Muscle of back (tissue), 13 donors: ENCODE measurements at places on chromosomes 4 and X.

GRCh38 chr4:35182451-35182850, 1061.9 kb downstream of the ARAP2 start:
- no peak for DNase-seq

DNA sequence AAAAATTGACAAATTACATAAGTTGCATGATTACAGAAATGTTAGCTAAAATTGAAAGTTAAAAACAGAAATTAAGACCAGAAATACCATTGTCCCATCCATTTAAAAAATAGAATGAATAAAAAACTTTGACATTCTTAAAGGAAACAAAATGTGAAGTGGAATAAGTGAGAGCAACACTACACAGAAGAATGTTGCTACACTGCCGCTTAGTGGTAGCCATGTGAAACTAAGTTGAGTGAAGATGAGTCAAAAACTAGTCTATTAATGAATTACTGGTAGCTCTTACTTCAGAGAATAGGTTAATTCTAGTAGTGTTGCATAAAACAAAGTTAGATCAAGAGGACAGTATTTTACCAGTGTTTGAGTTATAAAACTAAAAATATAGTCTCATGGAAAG, 571.0 kb upstream of the KLHL4 start:
- DNase-seq, result peak; percentile 2

GRCh38 chr4:70623323-70623722, 5.2 kb upstream of the ENAM start:
- DNase-seq, result no peak

DNA sequence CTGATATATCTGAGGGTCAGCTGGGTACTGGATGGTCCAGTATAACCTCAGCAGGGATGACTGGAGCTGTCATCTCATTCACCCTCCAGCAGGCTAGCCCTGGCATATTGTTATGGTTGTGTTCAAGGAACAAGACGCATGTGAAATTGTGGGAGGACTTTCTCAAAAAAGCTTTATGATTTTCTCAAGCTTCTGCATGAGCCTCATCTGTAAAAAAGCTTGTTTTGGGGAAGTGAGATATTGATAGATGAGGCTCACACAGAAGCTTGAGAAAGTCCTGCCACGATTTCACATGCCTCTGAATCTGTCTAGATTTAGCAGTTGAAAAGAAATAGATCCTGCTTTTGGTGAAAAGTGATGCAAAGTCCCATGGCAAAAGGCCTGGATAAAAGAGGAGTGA, 93.4 kb downstream of the SPCS3 start:
- no peak for DNase-seq

- DNase-seq, result no peak
Observed at GRCh38 chrX:6898371-6898770, 249.1 kb upstream of the STS start.

DNA sequence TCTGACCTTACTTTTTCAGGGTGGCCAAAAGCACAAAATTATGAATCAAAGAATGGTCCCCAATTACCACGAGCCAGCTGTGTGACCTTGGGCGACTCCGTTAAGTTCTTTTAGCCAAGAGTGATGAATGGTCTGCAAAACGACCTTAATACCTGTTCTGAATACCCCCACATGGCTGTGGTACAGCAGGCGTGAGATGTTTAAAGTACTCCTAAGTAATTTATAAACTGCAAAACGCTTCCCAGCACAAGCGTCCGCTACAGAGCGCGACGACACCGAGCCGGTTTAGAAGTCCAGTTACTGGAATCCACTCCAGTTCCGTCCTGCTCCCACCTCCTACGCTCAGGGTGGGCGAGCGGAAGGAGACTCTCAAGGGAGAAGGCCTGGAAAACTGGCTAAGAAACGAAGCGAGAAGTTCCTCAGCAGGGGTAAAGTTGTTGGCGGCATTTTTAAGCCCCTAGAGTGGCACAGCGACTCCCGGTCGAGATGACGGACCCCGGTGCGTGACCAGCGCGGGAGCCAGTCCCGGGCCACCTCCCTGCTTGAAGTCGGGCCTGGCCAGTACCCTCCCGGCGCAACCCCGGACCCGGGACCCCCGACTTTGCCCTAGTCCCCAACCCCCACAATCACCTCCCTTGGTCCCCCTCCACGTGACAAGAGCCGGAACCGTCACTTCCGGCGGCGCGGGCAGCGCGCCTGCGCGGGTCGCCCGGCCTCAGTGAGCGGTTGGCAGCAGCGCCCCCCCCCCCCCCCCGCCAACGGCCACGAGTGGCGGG, 659 bp upstream of the BMP2K start:
- peak; percentile 92 for DNase-seq

- DNase-seq, result no peak
Observed at GRCh38 chrX:46611658-46612362, 38.2 kb downstream of the CHST7 start.

DNA sequence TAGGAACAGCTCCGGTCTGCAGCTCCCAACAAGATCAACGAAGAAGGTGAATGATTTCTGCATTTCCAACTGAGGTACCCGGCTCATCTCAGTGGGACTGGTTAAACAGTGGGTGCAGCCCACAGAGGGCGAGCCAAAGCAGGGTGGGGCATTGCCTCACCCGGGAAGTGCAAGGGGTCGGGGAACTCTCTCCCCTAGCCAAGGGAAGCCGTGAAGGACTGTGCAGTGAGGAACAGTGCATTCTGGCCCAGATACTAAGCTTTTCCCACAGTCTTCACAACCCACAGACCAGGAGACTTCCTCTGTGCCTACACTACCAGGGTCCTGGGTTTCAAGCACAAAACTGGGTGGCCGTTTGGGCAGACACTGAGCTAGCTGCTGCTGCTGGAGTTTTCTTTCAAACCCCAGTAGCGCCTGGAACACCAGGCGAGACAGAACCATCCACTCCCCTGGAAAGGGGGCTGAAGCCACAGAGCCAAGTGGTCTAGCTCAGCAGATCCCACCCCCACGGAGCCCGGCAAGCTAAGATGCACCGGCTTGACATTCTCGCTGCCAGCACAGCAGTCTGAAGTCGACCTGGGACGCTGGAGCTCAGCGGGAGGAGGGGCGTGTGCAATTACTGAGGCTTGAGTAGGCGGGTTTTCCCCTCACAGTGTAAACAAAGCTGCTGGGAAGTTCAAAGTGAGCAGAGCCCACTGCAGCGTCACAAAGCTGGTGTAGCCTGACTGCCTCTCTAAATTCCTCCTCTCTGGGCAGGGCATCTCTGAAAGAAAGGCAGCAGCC, 84.6 kb downstream of the THOC2 start:
- peak; percentile 3 for DNase-seq

- DNase-seq, result no peak
Observed at GRCh38 chrX:39682778-39683177, 415.0 kb downstream of the BCOR start.

- no peak for DNase-seq
Observed at GRCh38 chr4:148164557-148164956, 277.7 kb downstream of the NR3C2 start.

DNA sequence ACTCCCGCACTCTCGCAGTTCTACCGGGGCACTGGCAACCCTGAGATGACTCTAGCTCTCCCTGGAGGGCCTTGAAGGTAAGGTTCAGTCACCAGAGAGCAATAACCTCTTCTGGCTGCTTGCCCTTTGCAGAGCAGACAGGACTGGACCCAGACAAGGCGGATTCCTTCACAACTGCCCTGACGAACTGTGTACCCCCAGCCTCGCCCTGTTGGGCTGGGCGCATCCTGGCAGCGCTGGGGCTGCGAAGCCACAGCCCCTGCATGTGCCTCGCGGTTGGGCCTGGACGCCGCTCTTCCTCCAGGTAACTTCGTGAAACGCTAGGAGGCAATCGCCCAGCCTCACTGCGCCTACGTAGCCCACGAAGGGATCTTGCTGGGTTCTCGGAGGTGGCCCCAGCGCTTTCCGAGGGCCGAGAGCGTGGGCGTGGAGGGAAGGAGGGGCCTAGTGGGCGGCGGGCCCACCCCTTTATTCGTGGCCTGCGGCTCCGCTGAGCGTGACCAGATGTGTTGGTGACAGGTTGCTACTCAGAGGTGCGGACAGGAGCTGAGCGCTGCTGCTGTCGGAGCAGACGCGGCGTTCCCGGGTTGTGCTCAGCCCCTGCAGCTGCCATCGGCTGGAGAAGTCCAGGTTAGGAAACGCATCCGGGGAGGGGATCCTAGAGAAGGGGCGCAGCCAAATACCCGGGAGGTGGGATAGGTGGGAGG, 1.9 kb upstream of the MAMLD1 start:
- DNase-seq, result no peak

- DNase-seq, result no peak
Observed at GRCh38 chr4:140740422-140740821, 15.8 kb downstream of the TBC1D9 start.

DNA sequence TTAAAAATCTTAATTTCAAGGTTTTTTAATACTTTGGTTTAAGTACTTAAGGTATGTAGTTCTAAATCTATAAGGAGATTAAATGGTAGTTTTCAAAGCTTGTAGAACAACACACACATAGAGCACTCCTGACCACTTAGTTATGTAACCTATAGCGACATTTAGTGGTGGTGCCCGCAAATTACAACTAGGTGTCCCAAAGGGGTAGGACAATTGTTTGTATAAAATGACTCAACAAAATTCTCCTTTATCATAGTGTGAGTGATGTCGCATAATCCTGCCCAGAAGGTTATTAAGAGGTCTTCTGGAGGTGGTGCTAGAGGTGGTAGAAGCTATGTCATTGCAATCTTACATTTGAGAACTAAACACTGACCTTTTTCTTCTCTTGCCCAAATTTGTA, 373.0 kb upstream of the RASGEF1B start:
- peak; percentile 63 for DNase-seq

DNA sequence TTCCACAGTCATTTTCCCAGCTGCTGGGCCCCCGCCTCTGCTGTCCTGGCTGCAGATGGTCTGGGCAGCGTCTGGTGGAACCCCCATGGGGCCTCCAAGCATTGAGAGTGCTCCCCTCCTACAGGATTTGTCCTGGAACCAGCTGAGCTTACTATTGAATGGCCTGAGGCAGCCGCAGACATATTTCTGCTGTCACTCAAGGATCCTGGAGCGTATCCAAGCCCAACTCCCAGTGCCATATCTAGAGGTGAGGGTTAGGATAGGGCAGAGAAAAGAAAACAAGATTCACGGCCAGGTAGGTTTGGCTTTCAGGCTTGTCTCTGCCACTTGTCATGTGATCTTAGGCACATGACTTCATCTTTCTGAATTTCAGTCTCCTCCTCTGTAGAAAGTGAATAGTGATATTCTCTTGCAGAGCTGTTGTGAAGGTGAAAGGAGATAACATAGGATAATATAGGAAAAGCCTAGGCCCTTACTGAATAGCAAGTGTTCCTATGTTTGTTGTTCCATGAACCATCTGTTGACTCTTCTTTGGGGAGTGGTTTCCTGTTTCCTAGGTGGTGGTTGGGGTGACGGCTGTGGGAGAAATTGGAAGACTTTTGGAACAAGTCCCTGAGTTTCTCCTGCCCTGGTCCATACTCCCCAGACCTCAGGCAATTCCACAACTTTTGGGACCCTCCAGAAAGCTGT, 52.3 kb downstream of the SEPSECS start:
- no peak for DNase-seq

DNA sequence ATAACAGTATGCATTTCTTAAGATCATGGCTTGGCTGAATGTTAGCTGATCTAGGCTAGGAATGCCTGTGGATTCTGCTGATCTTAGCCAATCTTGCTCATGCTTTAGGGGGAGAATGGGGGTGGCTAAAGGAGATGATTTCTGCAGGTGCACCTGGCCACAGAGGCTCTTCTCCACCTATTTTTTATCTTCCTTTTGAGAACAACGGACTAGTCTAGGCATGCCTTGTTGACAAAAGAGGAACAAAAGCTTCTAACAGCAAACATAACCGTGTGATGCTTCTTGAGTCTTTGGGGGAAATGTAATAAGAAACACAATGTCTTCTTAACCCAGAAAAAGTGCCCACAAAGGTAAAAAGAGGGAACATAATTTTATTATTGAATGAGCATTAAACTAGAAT, 743.5 kb downstream of the ARAP2 start:
- no peak for DNase-seq

DNA sequence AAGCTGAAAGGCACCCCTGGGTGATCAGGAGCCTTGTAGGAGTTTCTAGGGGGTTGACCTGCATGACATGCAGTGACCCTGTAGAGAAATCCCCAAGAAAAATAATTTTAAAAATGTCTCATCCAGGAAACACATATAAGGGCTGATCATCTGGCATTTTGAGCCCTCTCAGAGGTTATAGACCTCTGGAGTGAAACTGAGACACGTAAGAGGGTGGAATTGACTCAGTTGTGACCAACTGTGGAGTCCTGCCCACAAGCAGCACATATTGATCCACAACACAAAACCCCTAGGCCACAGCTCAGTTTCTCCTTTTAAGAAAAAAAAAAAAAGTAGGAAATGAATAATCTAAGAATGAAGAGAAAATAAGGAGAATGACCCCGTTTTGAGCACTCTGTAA, 32.5 kb upstream of the MTMR8 start:
- no peak for DNase-seq

DNA sequence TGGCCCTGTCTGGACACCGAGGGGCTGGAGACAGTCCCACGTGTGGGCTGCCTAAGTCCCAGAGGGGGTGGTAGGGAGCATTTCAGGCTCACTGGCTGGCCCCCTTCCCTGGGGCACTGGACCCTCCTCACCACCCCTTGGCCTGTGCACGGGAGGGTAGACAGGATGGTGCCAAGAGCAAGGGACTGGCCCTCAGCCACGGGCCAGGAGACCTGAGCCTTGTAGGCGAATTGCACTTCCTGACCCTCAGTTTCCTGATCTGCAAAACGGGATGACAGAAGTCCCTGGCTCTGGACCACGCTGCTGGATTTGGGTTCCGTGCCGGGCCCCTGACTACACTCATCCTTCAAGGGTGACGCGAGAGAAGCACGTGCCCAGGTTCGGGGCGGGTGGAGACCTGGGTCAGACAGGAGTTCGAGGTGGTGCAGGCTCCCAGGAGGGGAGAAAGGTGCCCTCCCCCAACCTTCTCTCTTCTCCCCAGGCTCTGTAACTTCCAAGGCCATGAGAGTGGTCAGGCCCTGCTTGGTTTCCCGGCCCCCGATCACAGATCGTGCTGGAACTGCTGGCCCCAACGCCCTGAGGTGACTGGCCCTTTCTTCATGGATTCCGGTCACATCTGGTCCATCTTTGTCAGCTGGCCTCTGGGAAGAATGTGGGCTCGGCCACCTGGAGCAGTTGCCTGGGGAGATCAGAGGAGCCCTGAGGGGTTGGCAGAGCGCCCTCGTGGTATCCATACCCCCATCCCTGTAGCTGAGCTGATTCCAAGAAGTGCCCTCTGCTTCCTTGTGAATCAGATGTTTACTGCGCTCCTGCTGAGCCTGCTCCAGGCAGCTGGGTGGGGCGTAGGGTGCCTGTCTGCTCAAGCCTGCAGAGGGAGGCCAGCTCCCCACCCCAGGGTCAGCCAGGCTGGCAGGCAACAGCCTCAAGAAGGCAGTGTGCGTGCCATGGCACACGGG, 3.3 kb downstream of the SH3BP2 start:
- DNase-seq, result no peak

GRCh38 chr4:130309221-130309620, 1213.3 kb downstream of the C4orf33 start:
- DNase-seq, result no peak

GRCh38 chr4:141350122-141350905, 129.6 kb downstream of the ZNF330 start:
- peak; percentile 42 for DNase-seq

DNA sequence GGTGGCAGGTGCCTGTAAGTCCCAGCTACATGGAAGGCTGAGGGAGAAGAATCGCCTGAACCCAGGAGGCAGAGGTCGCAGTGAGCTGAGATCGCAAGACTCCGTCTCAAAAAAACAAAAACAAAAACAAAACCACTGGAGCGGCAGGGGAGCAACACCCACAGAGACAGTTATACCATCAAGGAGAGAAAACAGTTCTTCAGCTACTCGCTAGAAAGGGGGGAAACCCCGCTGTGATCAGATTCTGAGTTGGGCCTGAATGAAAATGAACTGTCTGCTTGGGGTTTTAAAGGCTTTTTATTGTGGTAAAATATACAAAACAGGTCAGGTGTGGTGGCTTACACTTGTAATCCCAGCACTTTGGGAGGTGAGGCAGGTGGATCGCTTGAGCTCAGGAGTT, 16.8 kb upstream of the IRAK1 start:
- DNase-seq, result no peak
